ENCODE measurements at places on chromosomes 2 and 18.

- DNase-seq = no peak
Observed at GRCh38 chr18:78965260-78965659, 14.4 kb upstream of the SALL3 start.

- DNase-seq = no peak
Observed at GRCh38 chr2:393711-394696, 106.1 kb upstream of the ALKAL2 start.

- DNase-seq = no peak
Observed at GRCh38 chr18:53117851-53118250, 777.9 kb downstream of the DCC start.

DNA sequence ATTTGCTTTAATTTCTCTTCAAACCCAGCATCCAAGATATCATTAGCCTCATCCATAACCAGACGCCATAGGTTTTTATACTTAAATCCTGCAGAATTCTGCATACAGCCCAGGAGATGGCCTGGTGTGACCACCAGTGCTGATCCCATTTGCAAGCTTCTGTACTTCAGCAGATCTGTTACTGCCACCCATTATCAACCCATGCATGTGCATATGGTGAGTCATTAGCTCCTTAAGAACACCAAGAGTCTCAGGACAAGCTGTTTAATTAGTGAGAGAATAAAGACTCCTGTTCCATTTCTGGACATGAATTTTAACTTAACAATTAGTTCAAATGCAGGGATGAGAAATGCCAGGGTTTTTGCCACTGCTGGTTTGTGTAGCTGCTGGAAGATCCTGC, 110.7 kb upstream of the TANK start:
- no peak for DNase-seq

DNA sequence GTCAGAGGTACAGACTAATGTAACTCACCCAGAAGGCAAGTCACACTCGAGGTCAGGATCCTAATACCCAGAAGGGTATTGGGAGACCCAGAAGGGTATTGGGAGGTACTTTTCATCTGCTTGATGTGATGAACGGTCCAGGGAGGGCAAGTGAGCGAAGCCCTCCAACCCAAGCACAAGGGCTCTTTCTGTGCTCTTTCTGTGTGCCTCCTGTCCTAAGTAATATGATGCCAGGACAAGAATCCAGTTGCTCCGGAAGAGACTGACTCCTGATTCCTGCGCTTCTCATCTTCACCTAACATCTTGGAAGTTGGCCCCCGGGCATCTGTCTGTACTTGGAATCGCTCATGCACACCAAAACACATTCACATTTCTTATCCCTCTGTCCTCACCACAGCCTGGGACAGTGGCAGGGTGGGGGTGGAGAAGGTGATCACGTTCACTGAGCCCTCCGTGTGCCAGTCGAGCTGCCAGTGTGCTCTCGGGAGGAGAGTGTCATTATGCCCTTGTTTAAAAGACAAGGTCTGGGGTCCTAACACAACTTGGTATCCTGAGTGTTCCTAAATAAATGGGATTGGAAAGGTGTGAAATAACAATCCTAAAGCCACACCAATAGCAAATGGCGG, 17.1 kb downstream of the GYPC start:
- no peak for DNase-seq

- DNase-seq = no peak
Observed at GRCh38 chr2:156511803-156512202, 75.6 kb downstream of the GPD2 start.

All from fibroblast of the aortic adventitia (primary cell).